ENCODE measurements at places on chromosomes 2 and 18. TPM values are rescaled to one million over a fixed set of nuclear protein-coding genes. Genes with fewer than 3 reads are reported as not detected.

DNA sequence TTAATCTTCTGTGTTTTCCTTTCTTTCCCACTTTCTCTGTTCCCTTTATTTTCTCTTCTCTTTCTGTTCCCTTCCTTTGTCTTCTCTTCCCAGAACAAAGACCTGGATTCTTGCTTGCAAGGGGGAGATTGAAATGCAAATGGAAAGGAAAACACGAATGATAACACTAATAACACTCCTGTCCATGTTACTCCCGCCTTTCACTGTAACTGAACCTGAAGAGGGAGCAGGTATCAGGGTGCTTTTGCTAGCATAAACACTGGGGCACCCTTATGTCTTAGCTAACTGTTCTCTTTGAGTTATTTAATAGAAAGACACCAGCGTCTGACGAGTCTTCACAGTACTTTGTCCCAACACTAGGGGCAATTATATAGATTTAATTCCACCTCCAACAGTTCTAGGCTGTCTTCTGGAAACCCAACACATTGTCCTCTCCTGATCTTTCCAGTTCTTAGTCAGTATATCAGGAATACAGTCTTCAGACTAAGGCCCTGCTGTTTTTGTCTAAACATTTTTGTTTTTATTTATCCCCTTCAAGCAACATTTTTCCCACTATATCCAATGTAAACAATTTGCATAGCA lies 99.2 kb downstream of the PTPRM start:
- no peak for DNase-seq

DNA sequence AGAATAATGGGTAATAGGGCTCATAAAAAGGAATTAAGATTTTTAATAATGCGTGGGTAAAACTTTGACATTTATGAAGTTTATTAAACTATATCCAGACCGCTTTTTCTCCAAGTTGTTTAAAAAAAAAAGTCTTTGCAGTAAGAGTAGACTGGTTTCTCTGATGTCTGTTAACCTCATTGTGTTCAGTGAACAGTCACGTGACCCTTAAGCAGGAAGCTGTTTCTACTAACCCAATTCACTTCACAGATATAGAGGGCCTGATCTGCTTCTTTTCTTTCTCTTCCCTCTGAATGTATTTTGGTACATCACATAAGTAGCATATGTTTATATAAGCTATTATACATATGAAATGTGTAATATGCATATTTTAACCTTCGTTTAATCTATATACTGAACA lies 1011.3 kb upstream of the CELF4 start:
- DNase-seq = no peak

Gene PLEK
- polyA plus RNA-seq = 10.0 TPM

DNA sequence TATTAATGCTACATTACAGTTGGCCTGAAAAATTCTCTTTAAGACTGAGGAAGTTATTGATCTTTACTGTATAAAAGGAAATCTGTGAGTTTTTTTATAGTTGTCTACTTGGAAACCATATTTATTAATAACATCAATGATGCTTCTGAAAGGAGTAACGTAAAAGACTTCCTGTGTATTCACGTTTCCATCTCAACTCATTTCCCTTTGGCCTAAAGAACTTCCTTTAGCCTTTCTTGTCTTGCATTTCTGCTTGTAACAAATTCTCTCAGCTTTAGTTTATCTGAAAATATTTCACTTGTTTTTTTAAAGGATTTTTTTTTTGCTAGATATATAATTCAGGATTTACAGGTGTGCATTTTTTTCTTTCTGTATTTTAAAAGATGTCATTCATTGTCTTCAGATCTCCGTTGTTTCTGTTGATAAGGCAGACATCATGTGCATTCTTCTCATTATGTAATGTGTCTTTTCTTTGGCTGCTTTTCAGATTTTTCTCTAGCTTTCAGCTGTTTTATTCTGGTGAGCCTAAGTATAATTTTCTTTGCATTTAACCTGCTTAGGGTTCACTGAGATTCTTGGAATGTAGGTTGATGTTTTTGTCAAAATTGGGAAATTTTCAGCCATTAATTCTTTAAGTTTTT lies 159.0 kb upstream of the DAPL1 start:
- no peak for DNase-seq

GRCh38 chr2:160362541-160362940 lies 131.1 kb downstream of the RBMS1 start:
- DNase-seq = no peak

Gene RNF144A
- 62.2 TPM for polyA plus RNA-seq
